ENCODE measurements at places on chromosomes 6 and 20.
A peak's percentile ranks its signal among the peaks of the same experiment; 100 is the strongest.

- no peak for DNase-seq
These were observed 933.4 kb downstream of the TFAP2A start for GRCh38 chr6:9481292-9482029.

DNA sequence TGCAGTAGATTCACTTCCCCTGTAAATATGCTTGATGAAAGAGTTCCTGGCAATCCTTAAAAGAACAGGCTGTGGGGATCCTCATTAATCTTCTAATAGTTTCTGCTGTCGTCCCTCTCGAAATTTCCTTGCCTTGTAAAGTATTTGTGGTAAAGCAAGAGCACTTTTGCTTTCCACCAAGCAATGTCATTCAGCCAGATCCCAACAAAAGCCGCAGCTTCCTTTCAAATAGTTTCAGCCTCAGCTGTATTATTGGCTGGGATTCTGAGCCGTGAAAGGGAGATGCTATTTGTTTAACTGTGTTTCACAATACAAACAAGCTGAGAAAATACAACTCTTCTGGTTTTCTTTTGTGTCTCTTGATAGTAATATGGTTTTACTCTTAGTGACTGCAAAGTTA is 48.9 kb upstream of the EPHA7 start:
- DNase-seq = no peak

DNA sequence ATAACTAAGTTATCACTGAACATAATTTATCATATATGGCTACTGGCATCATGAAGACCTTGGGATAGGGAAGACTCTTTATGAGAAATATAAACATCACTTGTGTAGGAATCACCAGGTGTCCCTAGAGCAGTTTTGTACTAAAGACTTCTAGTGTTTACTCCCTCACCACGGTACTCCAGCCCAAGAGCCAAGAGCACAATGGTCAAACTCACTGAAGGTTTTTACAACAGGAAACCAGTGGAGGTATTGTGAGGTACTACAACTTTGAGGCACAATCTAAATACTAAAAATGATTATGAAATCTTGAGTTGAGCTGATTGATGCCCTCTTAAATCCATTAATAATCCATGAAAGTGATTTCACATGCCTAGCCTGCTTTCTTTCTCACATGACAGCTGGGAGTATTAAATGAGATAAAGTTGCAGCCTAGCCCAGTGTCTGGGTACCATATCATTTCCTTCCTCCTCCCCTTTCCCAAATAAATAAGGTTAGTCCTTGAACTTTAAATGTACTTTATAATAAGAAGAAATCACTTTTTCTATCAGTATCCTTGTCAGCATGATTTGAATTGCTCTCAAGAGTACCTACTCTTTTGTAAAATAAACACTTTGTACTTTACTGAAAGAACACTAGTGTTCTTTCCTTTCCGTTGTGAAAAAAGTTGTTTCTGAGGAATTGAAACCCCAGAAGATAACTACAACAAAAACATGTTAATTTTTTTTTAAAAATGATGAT is 26.5 kb downstream of the GLO1 start:
- no peak for DNase-seq

GRCh38 chr6:122128445-122128844 is 271.0 kb upstream of the HSF2 start:
- DNase-seq = no peak

- DNase-seq = no peak
These were observed 67.2 kb upstream of the TBC1D7 start for GRCh38 chr6:13395272-13396237.

- DNase-seq = no peak
These were observed 22.3 kb downstream of the ELOVL5 start for GRCh38 chr6:53326372-53327016.

DNA sequence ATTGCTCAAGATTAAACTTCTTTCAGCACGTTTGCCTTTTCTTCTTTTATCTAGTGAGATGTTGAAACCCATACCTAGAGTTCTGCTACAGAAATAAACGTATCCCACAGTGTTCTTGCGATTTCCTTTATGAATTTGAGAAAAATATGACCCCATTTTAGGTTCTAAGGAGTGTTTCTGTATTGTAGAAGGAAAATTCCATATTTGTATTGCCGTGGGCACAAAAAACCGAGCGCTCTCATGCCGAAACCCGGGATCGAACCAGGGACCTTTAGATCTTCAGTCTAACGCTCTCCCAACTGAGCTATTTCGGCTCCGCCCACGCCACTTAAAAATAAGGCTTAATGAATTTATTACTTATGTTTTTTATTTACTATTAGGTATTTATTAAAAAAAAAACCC is 23.7 kb downstream of the ZNF311 start:
- peak; percentile 82 for DNase-seq

GRCh38 chr20:32626859-32627636 is 41.9 kb upstream of the NOL4L start:
- peak; percentile 34 for DNase-seq

DNA sequence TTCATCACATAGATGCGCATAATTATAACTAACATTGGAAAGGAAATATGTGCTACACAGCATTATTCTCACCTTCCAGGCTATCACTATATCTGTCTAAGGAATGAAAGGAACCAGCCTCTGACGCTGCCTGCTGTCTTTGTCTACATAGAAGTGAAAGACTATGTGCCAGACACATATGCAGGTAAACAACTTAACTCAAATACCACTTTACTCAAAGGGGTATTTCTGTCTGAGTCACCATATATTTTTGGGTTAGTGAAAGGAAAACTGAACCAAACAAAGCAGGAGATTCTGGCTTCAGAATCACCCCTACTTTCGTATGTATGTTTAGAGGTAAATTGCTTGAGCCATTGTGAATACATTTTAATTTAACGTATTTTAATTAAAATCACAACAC is 328.6 kb upstream of the PLCB4 start:
- no peak for DNase-seq

DNA sequence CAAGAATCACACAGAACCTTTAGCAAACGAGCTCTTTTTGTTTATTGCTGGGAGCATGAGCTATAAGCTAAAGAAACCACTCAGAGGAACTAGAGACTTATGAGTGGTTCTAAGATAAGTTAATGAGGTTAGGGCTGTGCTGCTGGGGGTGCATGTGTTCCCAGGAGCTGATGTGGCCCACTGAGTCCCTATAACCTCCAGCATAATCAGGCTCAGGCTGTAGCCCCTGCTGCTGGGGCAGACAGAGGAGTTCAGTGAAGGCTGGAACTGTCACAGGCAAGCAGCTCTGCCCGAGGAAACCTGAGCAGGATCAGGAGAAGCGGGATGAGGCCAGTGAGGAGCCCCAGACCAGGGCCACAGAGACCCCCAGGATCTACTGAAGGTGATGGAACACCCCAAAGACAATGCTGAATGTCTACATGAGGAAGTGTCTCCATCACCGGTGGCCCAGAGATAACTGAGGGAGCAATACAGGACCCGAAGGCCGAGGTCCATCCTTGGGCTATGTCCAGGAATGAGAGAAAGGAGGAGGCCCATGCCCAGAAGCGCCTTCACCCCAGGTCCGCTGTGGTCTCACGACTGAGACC is 17.3 kb downstream of the TUBB2B start:
- no peak for DNase-seq

DNA sequence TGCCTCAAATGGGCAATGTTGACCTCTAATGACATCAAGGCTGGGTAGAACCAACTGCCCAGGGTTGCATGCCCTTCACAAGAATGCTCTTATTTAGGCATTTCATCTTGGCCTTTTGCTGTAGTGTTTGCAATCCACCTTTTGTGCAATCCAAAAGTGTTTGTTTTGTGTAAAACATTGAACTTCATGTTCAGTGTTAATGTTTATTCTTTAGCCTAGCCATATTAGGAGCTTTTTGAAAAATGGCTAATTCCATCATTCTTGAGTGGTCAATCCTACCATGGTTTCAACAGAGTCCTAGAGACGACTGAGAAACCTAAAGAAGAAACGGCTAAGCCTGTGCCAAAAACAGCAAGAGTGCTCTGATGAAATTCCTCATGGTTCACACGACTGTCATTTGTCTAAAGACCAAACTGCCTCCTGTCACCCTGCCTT is 279.6 kb upstream of the PRDM1 start:
- no peak for DNase-seq

- peak; percentile 43 for DNase-seq
These were observed 916 bp downstream of the TRIM27 start for GRCh38 chr6:28922821-28923317.

DNA sequence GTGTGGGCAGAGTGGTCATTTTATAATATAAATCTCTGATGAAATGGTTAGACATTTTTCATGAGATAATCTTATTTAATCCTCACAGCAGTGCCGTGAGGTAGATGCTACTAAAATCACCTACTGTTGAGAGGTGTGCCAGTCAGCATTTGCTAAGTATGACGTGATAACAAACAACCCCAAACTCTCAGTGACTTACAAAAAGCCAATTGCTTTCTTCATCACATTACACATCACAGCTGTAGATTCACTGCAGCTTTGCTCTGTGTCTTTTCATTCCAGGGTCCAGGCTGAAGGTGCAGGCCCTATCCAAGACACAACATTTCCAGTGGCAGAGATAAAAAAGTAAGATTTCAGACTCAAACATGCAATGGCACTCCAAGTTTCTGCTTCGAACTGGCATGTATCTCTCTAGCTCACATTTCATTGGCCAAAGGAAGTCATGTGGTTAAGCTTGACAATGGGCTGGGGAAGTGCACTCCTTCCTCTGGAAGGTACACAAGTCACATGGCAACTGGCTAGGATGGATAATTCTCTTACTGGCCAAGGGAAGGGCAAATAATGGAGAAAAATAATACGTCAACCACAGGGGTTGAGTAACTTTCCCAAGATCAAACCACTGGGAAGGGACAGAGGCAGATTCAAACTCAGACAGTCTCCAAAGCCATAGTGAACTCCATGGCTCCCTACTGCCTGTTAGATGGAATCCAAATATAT is 69.5 kb upstream of the EPB41L1 start:
- no peak for DNase-seq

DNA sequence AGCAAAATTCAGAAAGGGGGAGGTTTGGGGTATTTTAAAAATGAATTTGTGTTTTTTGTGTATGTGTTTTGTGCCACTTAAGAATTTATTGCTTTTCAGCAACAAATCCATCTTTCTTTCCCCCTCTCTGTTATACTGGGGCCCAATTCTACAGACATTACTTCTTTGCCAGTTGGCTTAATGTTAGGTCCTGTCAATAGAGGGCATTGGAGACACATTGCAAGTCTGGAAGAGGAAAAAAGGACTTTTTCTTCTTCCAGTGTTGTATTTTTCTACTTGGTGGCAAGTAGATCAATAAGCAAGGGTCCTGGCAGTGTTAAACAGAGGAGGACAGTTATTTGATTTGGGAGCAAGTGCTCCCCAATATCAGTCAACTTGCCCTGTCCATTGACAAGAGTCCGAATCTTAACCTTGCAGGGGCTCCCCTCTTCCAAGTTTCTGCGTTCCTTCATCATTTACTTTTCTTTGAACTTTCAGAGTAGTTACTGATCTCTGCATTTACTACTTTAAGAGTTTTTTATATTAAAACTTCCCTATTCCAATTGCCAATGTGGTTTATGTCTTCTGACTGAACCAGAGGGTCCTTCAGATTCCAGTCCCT is 23.4 kb downstream of the SCML4 start:
- DNase-seq = no peak

DNA sequence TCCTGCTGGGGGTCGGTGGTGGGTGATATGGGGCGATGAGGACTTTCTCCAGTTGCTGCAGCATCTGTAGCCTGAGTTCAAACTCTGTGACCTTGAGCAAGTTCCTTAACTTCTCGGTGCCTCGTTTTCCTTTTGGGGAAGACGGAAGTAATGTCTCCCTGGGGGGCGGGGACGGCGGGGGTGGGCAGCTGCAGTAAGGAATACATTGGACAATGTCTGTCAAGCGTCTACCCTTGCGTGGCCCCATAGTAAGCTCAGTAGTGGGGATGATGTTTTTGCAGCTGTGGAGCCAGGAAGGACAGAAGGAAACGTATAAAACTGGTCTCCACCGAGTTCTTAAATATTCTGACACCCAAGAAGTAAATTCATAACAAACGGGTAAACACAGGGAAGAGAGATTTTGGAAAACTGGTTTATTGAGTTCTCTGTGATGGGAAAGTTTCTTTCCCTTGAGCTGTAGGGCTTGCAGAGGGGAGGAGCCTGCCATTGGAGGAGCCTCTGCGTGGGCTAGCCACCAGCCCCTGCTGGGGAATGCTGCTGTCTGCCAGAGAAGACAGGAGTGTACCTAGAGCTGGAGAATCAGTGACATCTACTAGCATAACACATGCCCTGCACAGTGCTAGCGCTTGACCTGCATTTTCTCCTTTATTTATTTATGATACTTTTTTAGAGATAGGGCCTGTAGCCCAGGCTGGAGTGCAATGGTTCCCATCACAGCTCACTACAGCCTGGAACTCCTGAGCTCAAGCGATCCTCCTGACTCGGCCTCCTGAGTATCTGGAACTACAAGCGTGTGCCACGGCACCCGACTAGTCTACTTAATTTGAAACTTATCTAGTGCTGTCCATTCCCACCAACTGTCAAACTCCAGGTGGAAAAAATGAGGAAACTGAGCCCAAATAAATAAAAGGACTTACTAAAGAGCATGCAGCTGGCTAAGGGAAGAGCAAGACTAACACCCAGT is 1.2 kb upstream of the ACSS1 start:
- DNase-seq = peak; percentile 37

DNA sequence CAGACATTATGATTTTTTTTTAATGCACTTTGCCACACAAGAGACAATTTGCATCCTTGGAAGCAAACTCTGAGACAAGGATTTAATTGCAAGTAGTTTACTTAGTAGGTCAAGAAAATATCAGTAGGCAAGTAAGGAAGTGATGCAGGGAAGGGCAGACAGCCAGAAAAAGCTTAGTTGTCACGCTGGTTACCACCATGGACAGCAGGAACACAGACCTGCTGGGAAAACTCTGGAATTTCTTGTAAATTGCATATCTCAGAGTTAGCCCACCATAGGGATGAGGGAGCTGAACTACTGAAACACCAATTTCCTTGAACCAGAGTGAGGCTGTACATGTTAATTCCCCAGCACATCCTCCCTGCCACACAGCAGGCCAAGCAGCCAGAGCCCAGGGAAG is 92.7 kb downstream of the L3MBTL3 start:
- no peak for DNase-seq

- no peak for DNase-seq
These were observed 30.5 kb downstream of the NEDD9 start for GRCh38 chr6:11201772-11202512.

DNA sequence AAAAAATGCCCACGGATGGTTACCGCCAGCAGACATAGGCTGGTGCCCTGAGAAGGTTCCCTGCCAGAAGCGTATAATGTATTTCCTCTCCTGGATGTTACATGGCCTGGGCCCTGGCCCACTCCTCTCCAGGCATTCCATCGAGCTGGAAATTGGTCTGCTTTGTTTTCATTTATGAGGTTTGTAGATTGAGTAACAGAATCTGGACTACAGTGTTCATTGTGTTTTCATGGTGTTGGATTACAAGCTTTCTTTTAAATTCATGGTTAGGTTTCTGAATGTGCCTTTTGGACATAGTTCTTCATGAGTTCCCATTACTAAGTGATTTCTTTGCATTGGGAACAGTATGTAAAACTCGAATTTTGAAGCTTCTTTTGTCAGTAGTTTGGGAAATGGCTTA is 6.4 kb downstream of the TIAM2 start:
- DNase-seq = no peak

DNA sequence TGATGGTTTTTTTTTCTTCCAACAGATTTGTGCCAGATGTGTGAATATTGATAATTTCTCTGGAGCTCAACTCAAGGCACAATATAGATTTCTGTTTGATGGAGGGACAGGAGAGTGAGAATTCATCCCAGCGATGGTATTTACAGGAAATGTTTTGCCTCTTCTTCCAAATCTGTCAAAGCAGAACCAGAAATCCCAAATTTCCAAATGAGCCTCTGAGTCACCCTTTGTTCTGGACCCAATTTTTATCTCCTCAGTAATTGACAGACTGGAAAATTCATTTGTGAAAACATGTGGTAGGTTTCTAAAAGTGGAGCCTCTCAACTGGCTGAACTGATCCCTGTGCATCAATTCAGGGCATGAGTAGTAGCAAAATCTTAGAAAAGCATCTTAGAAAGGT is 223.2 kb upstream of the TSHZ2 start:
- DNase-seq = no peak

Measured in CD4-positive, alpha-beta T cell treated with Interleukin-17A for 4 hours (primary cell).